ENCODE measurements at places on chromosomes 5 and 9.

DNA sequence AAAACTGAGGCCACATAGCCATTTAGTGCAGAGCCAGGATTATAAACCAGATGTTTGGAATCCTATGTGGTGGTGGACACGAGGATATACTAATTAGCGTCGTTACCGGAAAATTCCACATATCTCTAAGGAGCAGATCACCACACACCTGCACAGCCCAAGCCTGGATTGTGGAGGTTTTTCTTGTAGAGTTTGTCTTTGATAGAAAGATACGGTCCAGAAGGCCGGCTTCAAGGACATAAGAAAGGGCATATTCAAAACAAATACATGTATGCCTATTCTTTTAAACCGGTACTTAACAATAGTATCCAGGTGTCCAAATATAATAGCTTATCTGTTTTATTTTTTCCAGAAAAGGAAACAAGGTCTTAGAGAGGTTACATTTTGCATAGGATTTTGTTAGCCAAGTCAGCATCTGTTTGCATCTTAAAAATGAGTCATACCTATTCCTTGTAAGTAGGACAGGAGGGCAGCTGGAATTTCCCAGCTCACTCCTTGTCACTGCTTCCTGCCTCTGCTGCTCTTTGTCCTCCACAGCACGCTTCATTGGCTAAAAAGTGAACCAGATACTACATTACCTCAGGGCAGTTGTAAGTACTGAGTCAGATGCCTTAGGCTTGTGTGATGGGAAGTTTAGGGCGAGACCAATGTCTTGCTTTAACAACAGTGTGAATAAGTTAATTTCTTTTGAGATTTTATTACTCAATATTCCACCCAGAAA is 3.6 kb downstream of the TMC1 start:
- no peak for DNase-seq

DNA sequence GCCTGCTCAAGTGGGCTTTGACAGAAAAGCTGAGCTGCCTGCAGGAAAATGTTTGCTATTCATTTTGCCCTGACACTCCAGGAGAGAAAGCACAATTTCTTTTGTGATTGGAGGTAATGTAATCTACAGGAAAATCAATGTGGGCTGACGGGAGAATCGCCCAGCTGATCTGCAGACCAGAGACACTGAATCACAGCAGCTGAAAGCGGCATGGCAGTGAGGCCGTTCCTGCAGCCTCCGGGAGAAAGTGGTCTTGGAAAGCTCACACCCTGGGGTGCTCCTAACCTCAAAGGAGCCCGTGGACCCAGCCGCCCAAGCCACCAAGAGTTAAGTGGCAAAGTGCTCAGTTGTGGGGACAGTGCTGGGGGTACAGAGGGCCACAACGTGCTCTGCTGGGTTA is 593.6 kb downstream of the BNC2 start:
- no peak for DNase-seq

- DNase-seq = no peak
Observed at GRCh38 chr5:42944989-42945388, 95.1 kb downstream of the ANXA2R start.

DNA sequence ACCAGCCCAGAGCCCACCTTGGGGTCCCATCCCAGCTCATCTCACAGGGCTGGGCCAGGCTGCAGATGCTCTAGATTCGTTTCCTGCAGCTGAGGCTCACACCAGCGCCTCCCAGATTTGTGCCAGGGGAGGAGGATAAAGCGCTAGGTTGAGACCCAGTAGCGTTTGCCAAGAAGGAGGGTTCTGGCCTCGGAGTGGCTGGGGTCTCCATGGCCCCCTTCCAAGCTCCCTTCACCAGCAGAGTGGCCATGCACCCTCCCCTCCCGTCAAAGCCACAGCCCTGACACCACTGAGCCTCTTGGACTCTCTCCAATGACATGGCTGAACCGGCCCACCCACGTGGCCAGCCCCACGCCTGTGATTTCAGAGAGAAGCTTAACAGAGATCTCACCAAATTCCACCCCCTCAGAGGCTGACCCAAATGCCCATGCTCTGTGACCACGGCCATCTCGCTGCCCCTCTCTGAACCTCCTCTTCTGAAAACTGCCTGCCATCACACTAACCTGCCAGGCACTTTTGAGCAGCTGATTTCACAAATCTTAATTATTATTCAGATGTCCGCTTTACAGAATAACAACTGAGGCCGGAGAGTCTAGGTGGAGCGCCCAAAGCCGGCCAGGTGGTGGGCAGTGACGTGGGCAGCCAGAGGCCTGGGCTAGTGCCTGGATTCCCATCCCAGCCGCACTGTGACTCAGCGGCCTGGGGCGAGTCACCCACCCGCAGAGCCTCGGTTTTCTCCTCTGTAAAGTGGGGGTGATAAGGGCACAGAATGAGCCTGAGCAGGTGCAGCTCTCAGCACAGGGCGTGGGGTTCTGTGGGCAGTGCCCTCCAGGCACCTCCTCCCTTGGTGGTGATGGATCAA is 155.7 kb downstream of the C9orf50 start:
- DNase-seq = no peak

GRCh38 chr9:136920069-136920468 is 24.5 kb downstream of the FBXW5 start:
- no peak for DNase-seq

DNA sequence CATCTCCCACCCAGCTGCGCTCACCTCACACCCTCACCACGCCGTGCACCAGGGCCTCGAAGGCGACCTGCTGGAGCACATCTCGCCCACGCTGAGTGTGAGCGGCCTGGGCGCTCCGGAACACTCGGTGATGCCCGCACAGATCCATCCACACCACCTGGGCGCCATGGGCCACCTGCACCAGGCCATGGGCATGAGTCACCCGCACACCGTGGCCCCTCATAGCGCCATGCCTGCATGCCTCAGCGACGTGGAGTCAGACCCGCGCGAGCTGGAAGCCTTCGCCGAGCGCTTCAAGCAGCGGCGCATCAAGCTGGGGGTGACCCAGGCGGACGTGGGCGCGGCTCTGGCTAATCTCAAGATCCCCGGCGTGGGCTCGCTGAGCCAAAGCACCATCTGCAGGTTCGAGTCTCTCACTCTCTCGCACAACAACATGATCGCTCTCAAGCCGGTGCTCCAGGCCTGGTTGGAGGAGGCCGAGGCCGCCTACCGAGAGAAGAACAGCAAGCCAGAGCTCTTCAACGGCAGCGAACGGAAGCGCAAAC is 1.1 kb downstream of the POU4F3 start:
- DNase-seq = no peak

GRCh38 chr9:87898151-87898550 is 15.5 kb downstream of the SPATA31E1 start:
- DNase-seq = no peak

GRCh38 chr9:17204611-17205152 is 69.8 kb downstream of the CNTLN start:
- DNase-seq = no peak

DNA sequence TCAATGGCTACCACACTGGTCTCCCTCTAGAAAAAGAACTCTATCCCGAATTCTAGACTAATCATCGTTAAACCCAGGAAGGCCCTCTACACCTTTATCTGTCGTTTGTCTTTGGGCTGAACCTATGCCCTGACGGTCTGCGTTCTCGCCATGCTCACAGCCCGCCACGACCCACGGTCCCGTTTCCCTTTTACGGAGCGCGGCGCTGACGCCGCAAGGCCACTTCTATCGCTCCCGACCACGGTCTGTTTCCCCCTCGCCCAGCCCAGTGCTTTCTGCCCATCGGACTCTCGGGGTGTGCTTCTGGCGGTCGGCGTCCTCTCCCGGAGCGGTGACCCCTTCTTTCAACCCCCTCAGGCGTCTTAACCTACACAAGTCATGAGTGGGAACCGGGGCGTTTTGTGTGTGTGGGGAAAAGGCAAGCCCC is 974 bp downstream of the C9orf40 start:
- no peak for DNase-seq
